ENCODE measurements at places on chromosomes 7 and 10.

GRCh38 chr10:54284526-54285193 is 516.4 kb downstream of the PCDH15 start:
- DNase-seq = no peak

- no peak for DNase-seq
Measured at GRCh38 chr7:42662862-42663261, 249.0 kb downstream of the C7orf25 start.

DNA sequence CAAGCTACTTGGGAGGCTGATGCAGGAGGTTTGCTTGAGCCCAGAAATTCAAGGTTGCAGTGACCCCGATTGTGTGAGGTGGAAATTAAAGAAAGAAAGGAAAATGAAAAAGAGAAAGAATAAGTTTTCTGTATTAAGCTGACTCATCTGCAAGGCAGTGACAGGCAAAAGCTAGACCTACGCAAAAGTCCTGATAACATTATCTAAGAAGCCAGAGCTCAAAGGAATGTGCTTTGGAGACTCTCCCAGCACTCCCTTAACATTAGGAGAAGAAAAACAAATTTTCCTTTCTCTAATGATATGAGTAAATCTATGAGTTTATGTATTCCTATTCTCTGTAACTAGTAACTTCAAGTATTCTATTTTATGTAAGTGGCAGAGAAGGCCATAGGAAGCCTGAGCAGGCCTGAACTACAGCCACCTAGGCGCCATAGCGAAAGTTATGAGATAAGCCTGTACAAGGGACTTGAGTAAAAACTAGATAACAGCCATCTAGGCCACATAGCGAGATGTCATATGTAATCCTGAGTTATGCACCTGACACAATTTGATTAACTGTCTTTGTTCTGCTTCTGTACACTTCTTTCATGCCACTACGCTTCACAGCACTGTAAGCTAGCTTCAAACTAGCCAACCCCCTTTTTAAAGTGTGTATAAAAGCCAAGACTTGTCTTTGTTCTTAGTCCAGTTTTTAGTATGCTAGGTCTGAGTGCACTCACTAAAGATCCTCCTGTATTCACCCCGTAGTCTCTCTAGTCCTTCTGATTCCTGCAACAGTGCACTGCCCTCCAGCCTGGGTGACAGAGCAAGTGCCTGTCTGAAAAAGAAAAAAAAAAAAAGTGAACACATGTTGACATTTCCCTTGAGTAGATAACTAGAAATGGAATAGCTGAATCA is 9.4 kb upstream of the ZWINT start:
- no peak for DNase-seq

- no peak for DNase-seq
Measured at GRCh38 chr10:17234431-17234945, 6.4 kb downstream of the VIM start.

DNA sequence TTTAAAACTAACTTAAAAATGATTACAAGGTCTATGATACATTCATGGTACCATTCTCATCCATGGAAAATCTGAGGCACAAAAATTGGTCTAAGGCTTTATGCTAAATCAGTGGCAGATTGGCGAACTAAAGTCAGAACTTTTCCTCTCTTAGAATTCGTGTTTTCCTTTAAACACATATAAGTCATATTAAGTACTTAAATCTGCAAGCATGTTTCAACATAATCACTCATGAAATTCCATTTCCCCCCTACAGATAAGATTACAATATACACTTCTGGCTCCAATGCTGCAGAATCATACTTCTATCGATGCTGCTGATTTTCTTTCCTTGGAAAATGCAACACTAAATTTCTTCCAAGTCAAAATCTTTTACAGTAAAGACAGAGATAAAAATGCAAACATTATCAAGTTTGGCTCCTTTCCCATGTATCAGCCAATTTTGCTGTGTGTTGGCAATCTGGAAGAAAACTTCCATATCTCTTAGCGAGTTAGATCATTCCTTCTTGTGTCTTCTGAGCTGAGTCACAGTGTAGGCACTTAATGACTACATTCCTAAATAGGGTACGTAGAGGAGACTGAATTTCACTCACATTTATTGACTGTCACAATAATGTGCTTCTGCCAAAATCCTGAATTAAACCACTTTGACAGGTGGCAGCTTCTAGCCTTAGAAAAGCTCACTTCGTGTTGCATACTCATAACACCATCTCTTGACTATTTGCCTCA is 76.4 kb upstream of the LRRC17 start:
- DNase-seq = no peak

- no peak for DNase-seq
Measured at GRCh38 chr10:2933924-2934323, 133.4 kb upstream of the PFKP start.

DNA sequence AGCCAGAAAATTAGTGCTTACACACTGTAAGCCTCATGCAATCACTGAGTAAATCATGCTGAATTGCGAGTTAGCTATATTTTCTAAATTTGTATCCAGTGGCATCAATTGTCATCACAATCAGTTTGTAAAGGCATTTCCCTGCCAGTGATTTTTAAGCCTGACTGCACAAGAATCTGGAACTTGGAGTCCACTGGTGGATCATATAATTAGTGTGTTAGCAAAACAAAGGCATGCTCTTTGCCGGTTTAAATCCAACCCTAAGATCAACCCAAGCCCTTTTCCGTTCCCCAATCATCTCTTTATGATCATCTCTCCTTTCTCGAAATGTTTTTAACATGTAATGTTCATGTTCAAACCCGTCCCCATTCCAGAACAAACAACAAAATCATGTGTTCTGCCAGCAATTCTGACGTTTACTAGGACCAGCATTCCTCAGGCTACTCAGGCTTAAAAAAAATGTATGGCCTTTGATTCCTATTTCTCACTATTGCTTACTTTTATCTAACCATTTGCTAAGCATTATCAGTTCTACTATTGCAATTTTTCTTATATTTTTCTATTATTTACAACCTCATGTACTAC is 649.2 kb downstream of the SORCS1 start:
- DNase-seq = no peak

GRCh38 chr7:148927123-148928045 is 43.3 kb upstream of the EZH2 start:
- DNase-seq = no peak

DNA sequence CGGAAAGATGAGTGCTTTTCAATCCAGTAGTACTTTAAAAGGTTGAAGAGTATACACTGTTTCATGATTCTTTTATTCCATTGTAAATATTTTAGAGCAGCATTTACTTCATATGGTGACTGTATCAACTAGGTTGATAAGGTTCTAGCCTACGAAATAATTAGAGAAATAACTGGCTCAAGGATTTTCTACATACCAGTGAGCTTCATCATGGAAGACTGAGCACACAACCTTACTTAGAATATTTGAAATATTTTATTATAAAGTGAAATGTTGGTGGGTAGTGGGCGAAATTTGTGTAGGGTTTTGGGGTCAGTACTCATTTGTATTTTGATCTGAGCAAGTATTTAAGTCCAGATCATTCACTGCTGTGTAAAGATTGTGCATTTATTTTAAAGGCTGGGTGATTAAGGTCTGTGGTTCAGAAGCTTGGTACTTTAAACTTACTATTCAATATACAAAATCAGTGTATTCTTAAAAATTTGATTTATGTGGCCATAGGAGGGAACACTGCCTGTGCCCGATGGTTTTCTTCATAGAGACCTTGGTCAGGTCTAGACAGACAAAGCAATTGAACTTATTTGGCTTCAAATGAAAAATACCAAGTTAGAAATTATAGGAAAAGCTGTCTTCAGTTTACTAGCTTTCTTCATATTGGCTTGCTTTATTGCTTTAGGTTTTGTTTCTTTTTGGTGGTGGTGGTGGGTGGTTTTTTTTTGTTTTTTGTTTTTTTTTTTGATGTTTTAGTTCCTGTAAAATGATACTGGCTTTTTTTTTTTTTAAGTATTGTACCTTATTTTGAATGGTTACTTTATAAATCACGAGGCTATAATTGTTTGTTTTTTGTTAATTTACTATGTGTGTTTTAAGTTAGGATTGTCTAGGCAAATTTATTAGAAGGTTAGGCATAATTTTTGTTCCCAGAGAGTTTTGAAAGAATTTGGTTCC is 3.0 kb downstream of the KMT2E start:
- DNase-seq = no peak

- no peak for DNase-seq
Measured at GRCh38 chr10:9140373-9140772, 1085.9 kb downstream of the GATA3 start.

DNA sequence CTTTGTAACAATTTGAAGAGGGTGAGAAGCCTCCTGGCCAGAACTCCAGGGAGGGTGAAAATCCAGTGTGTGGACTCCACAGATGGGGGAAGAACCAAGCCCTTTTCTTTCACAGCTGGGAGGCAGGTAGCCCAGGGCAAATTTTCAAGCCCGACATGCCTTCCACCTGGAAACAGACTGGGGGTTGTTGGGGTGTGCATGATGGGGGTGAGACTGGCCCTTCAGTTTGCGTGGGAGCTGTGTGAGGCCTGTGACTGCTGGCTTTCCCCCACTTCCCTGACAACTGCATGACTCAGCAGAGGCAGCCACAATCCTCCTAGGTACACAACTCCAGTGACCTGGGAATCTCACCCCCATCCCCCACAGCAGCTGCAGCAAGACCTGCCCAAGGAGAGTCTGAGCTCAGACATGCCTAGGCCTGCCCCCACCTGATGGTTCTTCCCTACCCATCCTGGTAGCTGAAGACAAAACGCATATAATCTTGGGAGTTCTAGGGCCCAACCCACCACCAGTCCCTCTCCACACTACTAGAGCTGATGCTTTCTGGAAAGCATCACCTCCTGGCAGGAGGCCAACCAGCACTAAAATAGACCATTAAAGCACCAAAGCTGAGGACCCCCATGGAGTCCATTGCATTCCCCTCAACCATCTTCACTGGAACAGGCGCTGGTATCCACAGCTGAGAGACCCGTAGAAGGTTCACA is 445.4 kb downstream of the TFEC start:
- no peak for DNase-seq

GRCh38 chr7:17109020-17109419 is 189.4 kb upstream of the AHR start:
- DNase-seq = no peak

DNA sequence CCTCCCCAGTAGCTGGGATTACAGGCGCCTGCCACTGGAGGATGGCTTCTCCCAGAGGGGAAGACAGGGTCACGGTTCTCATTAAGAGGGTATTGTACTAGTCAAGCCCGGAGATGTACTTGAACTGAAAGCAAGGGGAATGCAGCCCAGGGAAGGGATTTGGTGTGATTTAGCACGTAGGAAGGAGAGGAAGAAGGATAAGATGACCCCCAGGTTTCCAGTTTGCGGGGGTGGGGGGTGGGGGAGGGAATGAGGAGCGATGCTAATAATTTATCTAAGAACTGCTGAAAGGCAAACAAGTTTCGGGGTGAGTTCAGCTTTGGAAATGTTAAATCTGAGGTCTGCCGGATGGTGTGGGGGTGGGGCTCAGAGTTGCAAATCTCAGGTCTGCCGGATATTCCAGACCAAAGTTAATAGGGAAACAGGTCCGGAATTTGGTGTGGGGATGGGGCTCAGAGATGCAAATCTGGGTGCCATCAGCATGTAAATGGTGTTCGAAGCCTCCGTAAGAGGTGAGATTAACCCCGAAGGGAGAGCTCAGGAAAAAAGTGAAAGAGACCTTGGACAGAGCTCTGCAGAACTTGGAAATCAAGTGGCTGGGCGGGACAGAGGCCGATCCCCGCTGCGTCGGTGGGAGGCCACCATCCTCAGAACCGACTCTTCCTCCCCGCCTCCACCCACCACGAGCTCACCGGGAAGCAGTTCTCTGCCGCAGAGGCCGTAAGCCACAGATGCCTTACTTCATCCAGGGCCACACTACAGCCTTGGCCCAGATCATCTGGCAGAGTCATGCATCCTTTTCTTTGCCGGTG is 1.6 kb upstream of the SEPHS1 start:
- peak; percentile 21 for DNase-seq

GRCh38 chr7:97179454-97180104 is 62.1 kb downstream of the SDHAF3 start:
- DNase-seq = no peak

- DNase-seq = no peak
Measured at GRCh38 chr10:88515235-88515634, 67.9 kb downstream of the RNLS start.

GRCh38 chr7:34709771-34710170 is 51.8 kb downstream of the NPSR1 start:
- DNase-seq = no peak

DNA sequence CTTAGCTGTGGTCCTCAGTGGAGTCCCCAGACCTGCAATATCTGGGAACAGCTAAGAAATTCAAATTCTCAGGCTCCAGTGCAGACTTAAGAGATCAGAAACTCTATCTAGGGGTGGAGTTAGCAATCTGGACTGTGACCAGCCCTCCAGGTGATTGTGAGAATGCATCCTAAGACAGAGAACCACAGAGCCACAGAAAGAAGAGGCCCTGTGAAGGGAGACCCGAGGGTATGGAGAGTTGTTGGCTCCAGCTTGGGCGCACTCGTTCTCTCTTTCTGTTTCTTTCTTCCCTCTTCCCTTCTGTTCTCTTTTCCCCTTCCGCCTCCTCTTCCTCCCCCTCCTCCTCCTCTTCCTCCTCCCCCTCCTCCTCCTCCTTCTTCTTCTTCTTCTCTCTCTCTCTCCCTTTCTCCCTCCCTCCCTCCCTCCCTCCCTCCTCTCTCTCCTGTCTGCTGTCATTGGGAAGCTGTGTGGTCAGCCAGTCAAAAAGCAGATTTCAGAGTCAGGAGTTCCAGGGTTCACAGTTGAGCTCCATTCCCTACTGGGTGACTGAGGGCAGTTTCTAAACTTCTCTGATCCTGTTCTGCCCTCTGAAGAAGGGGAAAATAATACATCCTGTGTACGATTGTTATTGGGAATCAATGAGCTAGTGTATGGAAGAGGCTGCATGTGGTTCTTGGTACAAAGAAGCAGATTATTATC is 62.1 kb upstream of the STEAP1B start:
- DNase-seq = no peak
